ENCODE measurements at places on chromosomes 4 and X.

DNA sequence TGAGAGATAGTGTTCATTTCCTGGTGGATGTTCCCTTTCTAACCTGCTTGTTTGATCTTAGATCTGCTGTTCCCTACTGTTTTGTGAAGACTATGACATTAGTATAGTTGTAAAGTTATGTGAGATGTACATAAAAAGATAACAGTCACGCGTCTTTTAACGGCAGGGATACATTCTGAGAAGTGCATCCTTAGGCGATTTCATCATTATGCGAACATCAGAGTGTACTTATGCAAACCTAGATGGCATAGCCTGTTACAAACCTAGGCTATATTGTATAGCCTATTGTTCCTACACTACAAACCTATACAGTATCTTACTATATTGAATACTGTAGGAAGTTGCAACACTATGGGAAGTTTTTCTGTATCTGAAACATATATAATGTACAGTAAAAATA, 50.4 kb downstream of the MCUB start:
- DNase-seq = no peak

DNA sequence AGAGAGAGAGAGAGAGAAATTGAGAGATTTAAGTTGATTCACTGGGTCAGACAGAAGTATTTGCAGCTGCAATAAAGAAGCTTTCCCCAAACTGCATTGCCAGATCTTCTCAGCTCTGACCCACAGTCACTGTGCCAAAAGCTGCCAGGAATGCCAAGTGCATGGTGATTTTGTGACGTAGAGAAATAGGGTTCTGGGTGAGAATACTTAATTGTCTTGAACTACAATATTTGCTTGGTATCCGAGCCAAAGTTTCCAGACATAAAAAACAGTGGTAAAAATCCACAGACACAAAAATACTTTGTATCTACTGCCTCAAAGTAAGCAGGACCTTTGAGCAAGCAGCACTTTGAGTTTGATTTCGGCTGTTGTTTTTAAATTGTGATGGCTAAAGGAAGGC, 331.1 kb downstream of the GRID2 start:
- DNase-seq = no peak

GRCh38 chr4:28360681-28361080, 1500.0 kb downstream of the STIM2 start:
- DNase-seq = no peak

DNA sequence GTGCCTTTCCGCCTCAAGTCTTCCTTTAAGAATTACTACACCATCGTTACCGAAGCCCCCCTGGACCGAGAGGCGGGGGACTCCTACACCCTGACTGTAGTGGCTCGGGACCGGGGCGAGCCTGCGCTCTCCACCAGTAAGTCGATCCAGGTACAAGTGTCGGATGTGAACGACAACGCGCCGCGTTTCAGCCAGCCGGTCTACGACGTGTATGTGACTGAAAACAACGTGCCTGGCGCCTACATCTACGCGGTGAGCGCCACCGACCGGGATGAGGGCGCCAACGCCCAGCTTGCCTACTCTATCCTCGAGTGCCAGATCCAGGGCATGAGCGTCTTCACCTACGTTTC, 2.2 kb downstream of the PCDH10 start:
- no peak for DNase-seq

DNA sequence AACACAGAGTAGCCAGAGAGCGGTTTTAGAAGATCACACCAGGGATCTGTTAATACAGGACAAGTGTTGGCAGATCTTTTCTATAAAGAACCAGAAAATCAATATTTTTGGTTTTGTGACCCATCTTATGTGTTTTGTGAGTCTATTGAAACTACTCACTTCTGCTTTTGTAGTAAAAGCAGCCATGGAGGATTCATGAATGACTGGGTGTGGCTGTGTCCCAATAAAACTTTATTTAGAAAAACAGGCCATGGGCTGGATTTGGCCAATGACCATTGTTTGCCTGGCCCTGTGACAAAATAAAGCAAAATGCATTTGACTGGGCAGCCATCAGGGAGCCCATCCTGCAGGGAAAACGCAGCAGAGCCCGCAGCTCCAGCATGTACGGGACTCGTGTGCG, 99.9 kb upstream of the ADRA2C start:
- no peak for DNase-seq

- no peak for DNase-seq
Measured at GRCh38 chrX:73215246-73215645, 595 bp upstream of the NAP1L2 start.

DNA sequence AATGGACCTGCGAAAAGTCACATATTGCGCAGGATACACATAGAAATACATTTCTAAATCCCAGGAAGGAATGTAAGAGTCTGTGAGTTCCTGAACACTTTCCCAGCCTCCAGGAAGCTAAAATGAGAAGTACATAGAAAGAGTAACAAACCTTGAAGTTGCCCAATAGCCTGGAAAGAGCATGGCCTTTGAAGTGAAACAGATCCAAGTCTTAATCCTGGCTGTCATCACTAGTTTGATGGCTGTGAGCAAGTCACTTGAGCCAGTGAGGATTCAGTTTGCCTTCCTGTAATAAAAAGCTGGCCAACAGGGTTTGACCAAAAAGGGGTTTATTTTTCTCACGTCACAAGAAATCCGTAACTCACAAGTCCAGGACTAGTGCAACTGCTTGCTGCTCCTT, 69.8 kb downstream of the ARHGEF38 start:
- DNase-seq = no peak

- no peak for DNase-seq
Measured at GRCh38 chr4:90456891-90457290, 329.7 kb downstream of the CCSER1 start.

DNA sequence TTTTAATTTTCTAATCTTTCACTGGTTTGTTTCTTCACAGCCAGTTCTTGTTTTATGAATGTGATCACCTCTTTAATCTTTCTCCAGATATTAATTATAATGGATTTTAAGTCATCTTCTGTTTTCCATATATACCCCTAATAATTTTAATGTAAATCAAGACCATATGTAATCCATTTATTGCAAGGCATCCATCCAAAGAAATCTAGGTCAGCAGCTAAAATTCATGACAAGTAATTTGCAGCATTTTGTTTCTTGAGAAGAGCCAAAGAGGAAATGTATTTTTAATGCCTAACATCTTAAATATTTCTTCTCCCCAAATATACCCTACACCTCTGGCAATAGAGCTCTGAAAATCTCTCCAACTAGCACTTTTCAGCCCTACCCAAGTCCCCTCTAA, 81.1 kb downstream of the SUPT20HL2 start:
- no peak for DNase-seq

DNA sequence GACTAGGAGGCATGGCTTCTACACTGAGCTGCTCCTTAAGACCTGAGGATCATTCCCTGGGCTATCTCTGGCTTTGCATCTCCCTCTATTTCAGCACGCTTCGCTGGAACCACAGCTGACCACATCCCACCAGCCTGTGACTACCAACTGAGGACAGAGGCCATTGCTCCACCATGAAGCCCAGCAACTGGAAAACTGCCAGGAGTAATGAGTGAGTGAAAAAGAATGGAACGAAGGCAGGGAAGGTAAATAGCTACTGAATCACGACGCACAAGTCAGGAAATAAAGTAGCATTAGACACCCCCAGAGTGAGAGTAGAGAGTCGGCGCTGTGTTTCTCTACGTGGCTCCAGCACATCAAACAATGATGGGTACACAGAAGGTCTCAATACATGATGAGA, 314.7 kb downstream of the LDB2 start:
- DNase-seq = no peak
